Chondrocyte (in vitro differentiated cells): ENCODE measurements at places on chromosomes 2 and 18.

DNA sequence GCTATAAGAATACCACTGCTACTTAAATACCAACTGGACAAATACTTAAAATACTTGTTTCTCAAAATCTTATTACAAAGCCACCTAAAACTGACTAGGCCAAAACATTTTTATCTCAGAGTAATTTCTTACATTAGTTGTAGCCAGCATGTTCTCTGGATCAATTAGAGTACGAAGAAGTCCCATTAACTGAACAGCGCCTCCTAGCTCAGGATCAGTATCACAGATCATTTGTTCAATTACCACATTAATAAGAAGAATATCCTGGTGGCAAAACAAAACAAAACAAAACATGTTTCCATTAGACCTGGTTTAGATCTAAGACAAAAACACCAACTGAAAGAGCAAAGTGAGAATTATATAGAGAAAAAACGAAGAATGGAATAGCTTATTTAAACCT lies 36.0 kb downstream of the PPP4R3B start:
- H3K36me3 ChIP-seq = peaks cover 14% of the 10 kb centered on the region
- no peak overlapping the region for H3K27ac ChIP-seq
- no peaks in the 10 kb centered on the region for H3K27me3 ChIP-seq
- H3K4me1 ChIP-seq = peaks cover 8% of the 10 kb centered on the region

GRCh38 chr2:322326-322725 lies 34.4 kb upstream of the ALKAL2 start:
- no peak overlapping the region for H3K4me3 ChIP-seq
- no peaks in the 10 kb centered on the region for H3K27me3 ChIP-seq
- DNase-seq = no peak
- H3K27ac ChIP-seq = no peak overlapping the region
- H3K4me1 ChIP-seq = peaks cover 39% of the 10 kb centered on the region
- H3K36me3 ChIP-seq = peaks cover 24% of the 10 kb centered on the region

DNA sequence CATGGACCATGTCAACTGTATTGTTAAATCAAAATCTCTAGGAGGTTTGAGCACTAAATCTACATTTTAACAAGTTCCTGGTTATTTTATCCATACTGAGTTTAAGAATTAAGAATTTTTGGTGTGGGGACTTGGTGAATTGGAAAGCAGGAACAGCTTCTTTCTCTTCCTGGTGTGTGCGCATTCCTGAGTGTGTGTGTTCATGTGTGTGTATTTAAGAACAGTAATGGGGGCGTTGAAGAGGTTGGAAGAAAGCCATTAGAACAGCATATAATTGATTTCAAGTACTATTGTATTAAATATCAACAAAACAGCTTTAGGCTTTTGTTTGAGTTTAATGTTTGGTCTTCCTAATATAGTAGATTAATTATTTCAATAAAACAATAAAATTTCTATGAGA lies 801.3 kb upstream of the ID2 start:
- peaks cover 23% of the 10 kb centered on the region for H3K4me1 ChIP-seq
- peaks cover 14% of the 10 kb centered on the region for H3K27me3 ChIP-seq
- no peaks in the 10 kb centered on the region for H3K36me3 ChIP-seq
- DNase-seq = no peak
- no peak overlapping the region for H3K27ac ChIP-seq
- no peak overlapping the region for H3K4me3 ChIP-seq

DNA sequence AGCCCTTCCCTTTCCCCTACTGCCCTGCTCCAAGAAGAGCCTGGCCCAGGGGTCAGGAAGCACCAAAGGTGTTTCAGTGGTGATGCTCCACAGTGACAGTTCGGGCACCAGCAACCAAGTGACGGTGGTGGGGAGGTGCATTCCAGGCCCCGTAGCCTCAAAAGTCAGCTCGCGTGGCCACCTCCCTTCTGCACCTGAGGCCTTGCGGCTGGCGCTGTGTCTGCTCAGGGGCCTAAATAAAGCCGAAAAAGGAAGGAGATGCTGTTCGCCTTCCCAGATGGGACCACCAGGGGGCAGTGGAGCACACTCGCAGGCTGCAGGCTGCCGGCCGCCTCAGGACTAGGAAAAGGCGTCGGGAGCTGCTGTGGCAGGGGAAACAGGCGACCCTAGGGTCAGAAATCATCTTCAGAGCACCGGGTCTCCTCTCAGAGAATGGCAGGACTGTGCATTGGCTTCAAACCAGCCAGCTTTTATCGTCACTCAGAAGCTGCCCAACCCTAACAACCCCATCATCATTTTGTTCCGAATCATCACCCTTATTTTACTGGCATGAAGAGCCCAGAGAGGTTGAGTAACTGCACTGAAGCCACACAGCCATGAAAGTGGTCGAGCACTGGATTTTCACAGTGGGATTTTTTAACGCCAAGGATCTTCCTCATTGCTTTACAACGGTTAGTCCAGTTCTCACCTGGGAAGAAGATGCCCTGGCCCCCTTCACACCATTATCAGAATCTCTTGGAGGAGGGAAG lies 213.0 kb upstream of the CELF4 start:
- H3K27me3 ChIP-seq = peaks cover 7% of the 10 kb centered on the region
- no peaks in the 10 kb centered on the region for H3K4me1 ChIP-seq
- H3K27ac ChIP-seq = no peak overlapping the region
- H3K4me3 ChIP-seq = no peak overlapping the region
- H3K36me3 ChIP-seq = no peaks in the 10 kb centered on the region
- no peak for DNase-seq

DNA sequence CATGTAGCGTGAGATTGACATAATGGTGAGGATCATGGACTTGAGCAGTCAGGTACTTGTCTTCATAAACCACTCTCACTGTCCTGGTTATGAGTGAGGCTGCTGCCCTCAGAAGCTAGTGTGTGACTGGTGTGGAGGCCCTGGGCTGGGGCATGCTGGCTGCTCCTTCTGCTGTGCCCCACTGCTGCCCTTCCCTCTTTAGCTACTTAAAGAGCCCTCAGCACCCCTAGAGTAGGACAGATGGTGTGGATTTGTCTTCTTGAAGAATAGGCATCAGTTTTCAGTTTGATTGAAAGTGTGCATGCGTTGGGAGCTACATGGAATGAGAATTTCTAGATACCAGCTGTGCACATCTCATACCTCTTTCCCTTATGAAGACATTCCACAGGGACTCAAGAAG lies 15.4 kb downstream of the CPLX4 start:
- H3K27ac ChIP-seq = no peak overlapping the region
- H3K36me3 ChIP-seq = no peaks in the 10 kb centered on the region
- peaks cover 47% of the 10 kb centered on the region for H3K27me3 ChIP-seq
- no peaks in the 10 kb centered on the region for H3K4me1 ChIP-seq
- no peak for DNase-seq

GRCh38 chr2:85834466-85834865 lies 54.3 kb downstream of the ST3GAL5 start:
- peaks cover 14% of the 10 kb centered on the region for H3K36me3 ChIP-seq
- no peaks in the 10 kb centered on the region for H3K4me1 ChIP-seq
- DNase-seq = no peak
- no peak overlapping the region for H3K4me3 ChIP-seq

- no peak for DNase-seq
- no peak overlapping the region for H3K27ac ChIP-seq
- no peak overlapping the region for H3K4me3 ChIP-seq
- H3K36me3 ChIP-seq = no peaks in the 10 kb centered on the region
These were observed 297.8 kb upstream of the GYPC start for GRCh38 chr2:126358122-126358521.

DNA sequence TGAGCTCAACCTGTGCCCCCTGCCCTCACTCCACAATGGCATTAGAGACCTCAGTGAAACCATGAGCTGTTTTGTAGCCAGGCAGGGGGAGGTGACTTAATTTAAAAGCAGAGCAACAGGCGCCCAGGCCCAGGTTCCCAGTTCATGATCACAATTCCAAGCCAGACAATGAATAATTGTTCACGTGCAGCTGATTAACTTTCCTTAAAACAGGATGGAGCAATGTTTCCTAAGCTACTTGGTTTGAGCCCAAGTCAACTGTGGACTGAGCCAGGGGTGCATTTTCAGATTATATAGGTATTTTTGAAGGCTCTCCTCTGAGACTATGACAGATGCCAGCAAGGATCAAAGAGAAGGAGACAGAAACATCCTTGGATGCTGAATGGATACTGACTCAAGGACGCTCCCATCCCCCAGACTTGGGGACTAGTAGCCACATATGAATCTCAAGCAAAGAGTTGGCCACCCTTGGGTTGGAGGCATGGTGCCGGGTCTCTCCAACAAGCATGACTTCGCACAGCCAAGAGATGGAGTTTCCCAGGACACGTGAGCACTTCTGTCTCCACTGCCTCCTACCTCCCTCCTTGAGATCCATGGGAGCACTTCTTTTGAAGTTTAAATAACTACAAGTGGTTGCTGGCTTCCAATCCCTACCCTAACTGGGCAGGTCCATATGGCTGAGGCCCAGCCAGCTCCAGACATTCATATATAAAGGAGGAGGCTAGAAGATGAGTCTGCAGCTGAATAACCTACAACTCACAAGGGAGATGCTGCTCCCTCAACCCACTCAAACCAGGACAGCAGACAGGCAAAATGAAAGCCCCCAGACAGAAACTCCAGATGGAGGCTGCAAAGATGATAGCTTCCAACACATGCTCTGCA lies 12.7 kb downstream of the SMAD7 start:
- H3K4me1 ChIP-seq = peaks cover 97% of the 10 kb centered on the region
- peak overlapping the region; percentile 35 for H3K4me3 ChIP-seq
- H3K27me3 ChIP-seq = no peaks in the 10 kb centered on the region

GRCh38 chr2:218881744-218882460 lies 1.2 kb downstream of the WNT10A start:
- peak; percentile 84 for DNase-seq
- peaks cover 5% of the 10 kb centered on the region for H3K4me1 ChIP-seq
- H3K4me3 ChIP-seq = no peak overlapping the region
- H3K27me3 ChIP-seq = peaks cover 69% of the 10 kb centered on the region

DNA sequence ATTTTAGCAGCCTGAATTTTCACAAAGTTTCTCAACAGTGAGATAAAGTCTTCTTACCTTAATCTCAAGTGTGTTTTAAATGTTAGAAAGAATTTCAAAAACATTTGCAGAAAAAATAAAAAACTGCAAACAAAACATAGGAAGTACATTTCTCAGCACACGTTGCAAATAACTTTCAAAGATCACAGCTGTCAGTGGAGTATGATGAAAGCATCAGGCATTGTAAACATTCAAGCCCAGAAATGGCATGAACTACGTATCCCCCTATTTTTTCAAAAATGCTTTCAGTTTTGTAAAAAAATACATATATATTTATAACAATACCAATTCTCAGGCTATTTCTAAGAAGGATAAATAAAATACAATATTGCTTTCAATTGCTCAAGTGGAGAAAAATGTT lies 320.6 kb upstream of the TFPI start:
- H3K27me3 ChIP-seq = no peaks in the 10 kb centered on the region
- no peak overlapping the region for H3K4me3 ChIP-seq
- no peak for DNase-seq

- no peak overlapping the region for H3K27ac ChIP-seq
- no peak overlapping the region for H3K4me3 ChIP-seq
- no peak for DNase-seq
- H3K4me1 ChIP-seq = no peaks in the 10 kb centered on the region
- peaks cover 12% of the 10 kb centered on the region for H3K27me3 ChIP-seq
- no peaks in the 10 kb centered on the region for H3K36me3 ChIP-seq
These were observed 83.7 kb upstream of the SLC1A4 start for GRCh38 chr2:64905338-64906024.

- no peak overlapping the region for H3K4me3 ChIP-seq
- DNase-seq = no peak
- no peaks in the 10 kb centered on the region for H3K36me3 ChIP-seq
- H3K4me1 ChIP-seq = peaks cover 32% of the 10 kb centered on the region
- H3K27me3 ChIP-seq = peaks cover 4% of the 10 kb centered on the region
These were observed 21.6 kb downstream of the PMAIP1 start for GRCh38 chr18:59921384-59921891.

DNA sequence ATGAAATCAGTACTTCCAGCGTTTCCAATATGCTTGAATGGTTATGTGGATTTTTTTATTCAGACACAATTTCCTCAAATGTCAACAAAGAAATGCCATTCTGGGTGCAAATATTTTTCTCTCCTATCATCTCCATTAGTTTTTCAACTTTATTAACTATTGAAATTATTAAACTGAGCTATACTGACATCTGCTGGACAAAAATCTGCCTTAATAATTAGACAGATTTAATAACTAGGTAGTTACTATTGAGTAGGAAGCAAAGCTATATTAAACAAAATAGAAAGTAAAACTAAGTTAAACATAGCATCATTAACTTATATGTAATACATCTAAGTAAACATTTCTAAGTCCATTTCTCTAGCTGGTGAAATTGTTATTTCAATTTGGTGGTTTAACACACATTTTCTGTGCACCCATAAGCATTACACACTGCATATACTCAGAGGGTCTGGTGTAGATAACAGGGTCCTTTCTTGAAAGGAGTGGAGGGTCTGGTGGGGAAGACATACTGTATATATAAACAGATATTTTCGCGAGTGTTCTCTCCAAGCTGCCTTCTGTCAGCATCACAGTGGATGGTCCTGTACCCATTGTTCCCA lies 77.0 kb downstream of the LANCL1 start:
- H3K27me3 ChIP-seq = peaks cover 44% of the 10 kb centered on the region
- DNase-seq = no peak
- no peaks in the 10 kb centered on the region for H3K36me3 ChIP-seq
- H3K4me1 ChIP-seq = no peaks in the 10 kb centered on the region

DNA sequence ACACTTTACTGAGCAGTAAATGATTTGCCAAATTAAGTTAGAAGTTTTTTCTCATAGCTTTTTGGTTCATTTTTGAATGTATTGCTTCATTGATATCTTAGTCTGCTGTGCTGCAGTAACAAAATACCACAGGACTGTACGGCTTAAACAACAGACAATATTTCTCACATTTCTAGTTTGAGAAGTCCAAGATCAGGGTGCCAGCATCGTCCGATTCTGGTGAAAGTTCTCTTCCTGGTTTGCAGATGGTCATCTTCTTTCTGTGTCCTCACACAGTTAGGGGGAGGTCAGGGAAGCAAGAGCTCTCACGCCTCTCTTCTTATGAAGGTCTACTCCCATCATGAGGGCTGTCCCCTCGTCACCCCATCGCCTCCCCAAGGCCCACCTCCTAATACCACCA lies 325.4 kb downstream of the PTPRM start:
- no peak overlapping the region for H3K4me3 ChIP-seq
- peaks cover 15% of the 10 kb centered on the region for H3K4me1 ChIP-seq
- no peaks in the 10 kb centered on the region for H3K27me3 ChIP-seq
- no peak for DNase-seq
- no peak overlapping the region for H3K27ac ChIP-seq
- H3K36me3 ChIP-seq = peaks cover 7% of the 10 kb centered on the region
